IPS-NIHi11 (cell line): ENCODE measurements at places on chromosomes 7 and 10.

DNA sequence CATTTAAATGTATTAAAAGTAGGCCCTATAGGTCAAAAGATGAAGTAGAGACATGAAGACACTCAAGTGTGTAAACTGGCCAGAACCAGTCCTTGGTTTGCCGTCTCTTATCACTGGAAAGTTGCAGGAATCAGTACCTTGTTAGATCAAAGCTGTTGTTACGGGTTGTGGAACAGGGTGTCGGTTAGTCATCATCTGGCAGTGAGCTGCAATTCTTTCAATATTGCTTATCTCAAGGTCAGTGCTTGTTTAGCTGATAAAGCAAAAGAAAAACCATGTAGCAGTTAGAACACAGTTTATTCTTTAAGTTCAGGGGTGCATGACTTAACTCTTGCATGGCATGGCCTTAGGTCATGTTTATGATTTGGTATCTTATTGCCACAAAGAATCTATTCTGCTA, 10.0 kb upstream of the SLC13A1 start:
- no peak for DNase-seq

DNA sequence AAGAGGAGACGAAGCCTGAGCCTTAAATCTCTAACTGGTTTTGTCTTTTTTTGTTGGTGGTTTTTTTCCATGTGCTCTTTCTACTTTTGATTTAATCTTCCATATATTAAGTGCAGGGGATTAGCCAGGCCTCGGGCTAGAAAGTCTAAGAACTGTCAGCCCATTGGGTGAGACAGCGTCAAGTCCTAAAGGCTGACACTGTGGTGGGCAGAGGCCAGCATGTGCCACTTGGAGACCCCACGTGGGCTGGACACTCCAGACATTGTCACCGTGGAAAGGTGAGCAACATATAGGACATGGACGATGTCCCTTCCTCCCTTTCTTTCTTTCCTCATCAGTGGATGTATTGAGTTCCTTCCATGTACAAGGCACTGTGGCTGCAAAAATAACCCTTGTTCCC, 129.3 kb downstream of the TMEM178B start:
- DNase-seq = no peak

DNA sequence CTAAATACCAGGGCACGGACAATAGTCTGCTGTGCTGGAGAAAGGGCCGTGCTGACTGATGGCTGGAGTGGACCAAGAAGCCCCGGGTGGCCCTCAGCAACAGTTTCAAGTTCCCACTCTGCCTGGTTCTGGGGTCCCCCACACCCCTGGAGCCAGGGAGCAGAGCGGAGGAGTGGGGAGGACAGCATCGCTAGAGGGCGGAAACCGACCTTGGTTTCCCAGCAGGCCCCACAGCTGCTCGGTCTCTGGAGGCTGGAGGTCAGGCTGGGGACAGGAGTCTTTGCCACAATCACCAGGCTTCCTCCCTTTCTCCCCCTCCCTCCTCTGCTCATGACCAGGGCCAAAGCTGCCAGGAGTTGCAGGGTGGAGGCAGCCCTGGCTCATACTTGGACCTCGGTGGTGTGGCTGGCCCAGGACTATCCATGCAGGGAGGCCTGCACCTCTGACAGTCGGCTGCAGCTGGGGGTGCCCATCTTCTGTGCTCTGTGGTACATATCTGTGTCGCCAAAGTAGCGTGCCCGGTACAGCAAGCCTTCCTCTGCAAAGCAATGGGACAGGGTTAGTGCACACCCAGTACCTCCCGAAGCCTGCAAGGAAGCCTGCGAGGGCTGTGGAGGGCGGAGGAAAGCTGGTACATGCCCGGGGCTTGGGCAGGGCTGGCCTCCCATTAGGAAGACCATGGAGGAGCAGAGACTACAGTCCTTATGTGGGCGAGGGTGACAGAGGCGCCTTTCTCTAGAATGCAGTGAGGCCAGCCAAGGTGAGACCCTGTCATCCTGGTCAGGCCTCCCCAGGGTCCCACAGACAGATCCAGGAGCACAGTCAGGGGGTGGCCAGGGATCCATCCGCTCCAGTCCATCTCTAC, 19.1 kb downstream of the DNAJB12 start:
- no peak for DNase-seq

DNA sequence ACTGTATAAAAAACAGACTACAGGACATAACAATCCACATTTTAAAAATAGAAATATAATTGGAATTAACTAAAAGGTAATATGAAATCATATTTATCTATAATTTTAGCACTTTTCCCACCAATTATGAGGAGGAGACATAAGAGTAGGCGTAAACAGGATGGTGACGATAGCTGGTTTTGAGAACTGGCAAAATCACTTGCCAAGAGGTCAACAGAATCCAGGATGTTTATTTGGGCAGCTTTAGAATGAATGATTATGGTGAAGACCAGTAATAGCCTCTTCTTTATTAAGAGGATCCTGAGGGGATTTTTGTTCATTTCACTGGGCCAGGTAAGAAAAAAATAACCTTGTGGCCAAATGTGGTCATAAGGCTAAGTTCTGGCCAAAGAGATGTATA, 67.2 kb downstream of the TPK1 start:
- DNase-seq = no peak

GRCh38 chr7:90242369-90243168, 2.4 kb upstream of the CFAP69 start:
- no peak for DNase-seq

- DNase-seq = no peak
Measured at GRCh38 chr10:4776234-4776638, 49.8 kb upstream of the AKR1E2 start.

DNA sequence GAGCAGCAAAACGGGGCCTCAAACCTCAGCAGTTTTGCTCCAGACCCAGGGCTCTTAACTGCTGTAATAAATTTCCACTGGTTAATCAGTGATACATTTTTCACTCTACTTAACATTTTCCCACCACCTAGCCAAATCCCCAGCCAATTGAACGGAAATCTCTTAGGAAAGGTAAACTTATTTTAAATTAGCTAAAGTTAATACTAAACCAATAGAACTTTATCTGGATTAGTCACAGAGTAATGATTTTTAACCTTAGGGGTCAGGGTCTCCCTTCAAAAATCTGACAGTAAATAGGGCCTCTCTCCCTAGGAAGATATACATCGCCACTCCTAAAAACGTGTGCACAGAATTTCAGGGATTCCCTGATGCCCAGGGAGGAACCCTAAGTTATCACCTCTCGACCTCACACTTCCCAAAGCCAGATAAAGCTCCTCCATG, 87.4 kb upstream of the KMT2E start:
- DNase-seq = no peak

- no peak for DNase-seq
Measured at GRCh38 chr10:102642736-102643335, 1.4 kb upstream of the TRIM8 start.

GRCh38 chr7:39592586-39592985, 26.4 kb downstream of the YAE1 start:
- no peak for DNase-seq
